Inflammatory macrophage (primary cell): ENCODE measurements at places on chromosomes 7 and 10.

GRCh38 chr7:75992083-75992755 is 2.2 kb downstream of the TMEM120A start:
- DNase-seq: no peak

DNA sequence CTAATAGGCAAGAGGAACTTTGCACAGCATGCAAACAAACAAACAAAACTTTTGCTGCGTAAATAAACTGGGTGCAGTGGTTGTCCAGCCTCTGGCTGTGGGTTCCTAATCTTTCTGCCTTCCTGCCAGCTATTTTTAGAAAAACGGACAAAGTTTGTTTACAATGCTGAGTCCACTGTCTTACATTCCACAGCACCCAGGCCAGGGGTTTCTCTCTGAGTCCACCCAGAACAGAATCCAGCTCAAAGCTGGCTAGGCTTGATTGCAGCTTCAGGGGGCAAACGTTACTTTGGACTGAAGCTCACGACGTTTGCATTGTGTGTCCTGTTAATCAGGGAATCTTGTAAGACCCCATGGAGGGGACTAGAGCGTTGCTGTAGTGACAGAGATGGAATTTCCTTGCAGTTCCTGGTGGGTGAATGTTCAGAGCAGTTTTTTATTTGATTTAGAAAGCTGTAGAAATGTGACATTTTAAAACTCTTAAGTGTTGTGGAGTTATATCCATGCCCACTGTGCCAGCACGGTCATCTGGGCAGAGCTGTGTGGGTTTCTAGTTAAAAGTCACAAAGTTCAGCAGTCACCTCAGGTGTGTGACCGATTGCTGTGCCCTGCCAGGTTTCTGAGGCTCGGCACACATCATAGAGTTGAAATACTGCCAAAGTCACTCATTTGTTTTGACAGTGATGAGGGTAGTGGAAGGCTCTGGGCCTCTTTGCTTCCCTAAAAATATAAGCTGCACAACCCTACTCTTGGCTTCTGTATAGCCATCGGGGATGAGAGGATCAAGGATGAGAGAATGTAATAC is 247.0 kb downstream of the STK31 start:
- DNase-seq: no peak

- no peak for DNase-seq
Observed at GRCh38 chr7:127997226-127997922, 33.9 kb downstream of the LRRC4 start.

- DNase-seq: no peak
Observed at GRCh38 chr10:3452173-3452626, 279.6 kb upstream of the PITRM1 start.

GRCh38 chr10:108443636-108444035 is 1279.1 kb upstream of the SORCS1 start:
- no peak for DNase-seq

- DNase-seq: no peak
Observed at GRCh38 chr10:18675086-18675801, 16.0 kb downstream of the ARL5B start.

GRCh38 chr10:4241724-4242345 is 456.8 kb upstream of the KLF6 start:
- no peak for DNase-seq

DNA sequence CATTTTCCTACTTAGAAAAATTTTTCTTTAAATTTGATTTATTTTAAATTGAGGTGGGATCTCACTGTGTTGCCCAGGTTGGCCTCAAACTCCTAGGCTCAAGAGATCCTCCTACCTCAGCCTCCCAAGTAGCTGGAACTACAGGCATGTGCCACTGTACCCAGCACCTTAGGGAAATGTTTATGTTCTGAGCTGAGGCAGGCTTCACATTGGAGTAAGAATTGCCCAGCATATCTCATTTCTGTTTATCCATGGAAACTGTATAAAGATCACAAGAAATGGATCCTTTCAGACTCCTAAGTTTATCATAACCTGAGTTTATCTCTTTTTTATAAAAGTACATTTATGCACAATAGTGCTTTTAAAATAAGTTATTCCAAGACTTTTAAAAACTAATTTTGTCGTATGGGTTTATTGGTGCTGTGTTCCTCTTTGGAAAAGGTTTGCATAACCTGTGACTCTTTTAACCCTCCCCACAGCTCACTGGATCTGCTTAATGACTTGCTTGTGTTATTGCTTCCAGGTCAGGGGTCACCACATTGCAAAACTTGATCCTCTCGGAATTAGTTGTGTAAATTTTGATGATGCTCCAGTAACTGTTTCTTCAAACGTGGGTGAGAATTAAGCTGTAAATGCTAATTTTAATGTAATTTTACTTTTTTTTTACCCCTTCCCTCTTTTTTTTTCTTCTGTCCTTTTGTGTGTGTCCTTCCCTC is 40.7 kb downstream of the OGDH start:
- DNase-seq: no peak

DNA sequence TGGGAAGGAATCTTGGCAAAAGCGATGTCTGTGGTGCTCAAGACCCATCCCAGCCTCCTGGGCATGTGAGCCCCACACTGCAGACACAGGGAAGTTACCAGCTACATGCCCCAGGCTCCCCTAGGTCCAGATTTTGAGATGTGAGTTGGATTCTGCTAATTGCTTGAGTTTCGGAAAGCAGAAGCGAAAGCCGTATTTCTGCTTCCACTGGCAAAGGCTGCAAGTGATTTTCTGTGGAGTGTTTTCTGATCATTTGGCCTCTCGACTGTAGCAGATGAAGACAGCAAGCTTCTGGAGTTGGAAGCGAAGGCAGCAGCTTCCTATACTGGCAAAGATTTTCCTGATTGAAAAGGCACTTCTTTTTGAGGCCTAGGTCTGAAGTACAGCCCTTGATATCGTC is 29.6 kb downstream of the ANKRD16 start:
- DNase-seq: peak; percentile 65

GRCh38 chr7:149887311-149887710 is 13.5 kb downstream of the ATP6V0E2 start:
- DNase-seq: no peak

DNA sequence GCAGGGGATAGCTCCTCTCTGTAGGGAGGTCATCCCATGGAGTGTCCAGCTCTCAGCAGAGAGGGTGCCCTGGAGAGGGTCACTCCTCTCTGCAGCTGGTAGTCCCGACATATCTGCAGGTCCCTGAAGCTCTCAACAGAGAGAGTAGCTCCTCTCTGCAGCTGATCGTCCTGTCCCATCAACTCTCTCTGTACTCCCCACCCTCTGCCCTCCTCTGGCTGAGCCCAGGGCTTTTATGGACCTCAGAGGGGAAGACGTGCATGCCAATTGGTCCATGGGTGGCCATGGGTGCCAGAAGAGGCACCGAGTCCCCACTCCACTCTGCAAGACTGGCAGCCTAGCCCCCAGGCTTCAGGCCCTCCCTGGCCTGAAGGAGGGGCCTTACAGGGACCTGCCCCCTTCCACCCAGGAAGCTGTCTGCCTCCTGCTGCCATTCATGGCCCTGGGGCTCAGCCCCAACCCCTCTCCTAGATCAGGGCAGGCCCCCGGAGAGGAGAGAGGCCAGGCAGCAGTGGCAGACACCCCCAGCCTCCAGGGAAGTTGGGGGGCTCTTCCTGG is 9.0 kb upstream of the BLVRA start:
- no peak for DNase-seq

DNA sequence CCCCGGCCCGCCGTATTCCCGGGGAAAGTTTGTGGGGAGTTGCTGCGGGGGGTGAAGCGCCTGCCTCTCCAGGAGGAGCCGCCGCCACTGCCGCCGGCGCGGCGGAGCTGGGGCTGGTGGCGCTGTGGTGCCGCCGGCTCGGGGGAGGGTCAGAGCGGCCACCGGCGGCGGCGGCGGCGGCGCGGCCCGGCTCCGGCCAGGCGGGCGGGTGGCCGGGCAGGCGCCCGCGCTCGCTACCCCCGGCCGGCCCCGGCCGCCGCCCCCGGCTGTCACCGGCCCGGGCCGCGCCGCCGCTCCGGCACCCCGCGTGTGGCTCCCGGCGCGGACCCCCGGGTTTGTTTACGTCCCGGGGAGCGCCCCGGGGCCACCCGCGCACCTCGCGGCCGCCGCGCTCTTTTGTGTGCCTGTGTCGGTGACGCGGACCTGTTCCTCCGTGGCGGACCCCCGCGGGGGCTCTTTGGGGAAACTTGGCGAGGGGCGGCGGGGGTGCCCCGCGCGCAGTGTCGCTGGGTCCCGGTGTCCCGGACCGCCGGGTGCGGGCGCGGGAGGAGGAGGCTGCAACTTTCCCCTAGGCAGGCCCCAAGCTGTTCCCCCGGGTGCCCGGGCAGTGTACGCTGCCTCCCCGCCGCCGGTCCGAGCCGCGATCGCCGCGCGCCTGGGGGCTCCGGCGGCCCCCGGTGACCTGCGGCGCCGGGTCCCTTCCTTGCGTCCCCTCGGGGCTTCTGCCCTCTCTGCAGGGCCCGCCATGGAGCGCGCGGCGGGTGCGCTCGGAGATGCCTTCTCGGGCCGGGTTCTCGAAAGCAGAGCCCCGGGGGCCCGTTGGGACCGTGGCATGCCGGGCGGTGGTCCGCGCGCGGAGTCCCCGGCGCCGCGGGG is 593 bp upstream of the CUX1 start:
- DNase-seq: peak; percentile 57

GRCh38 chr10:14378387-14378960 is 47.8 kb upstream of the FRMD4A start:
- DNase-seq: no peak

DNA sequence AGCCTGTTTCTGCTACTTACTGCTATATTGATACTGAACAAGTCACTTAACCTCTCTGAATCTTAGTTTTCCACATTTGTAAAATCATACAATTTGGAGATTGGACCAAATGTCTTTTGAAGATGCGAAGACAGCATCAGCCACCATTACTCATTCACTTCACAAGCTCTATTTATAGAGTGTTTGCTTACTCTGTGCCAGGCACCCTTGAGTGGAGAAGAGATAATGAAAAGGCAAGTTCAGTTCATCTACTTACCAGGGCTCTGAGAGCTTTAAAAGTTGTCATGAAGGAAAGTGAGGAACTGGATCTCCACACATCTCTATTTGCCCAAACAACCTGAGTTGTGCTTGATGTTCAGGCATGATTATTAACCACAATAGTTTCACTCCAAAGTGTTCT is 277.5 kb downstream of the CSTF2T start:
- DNase-seq: no peak

DNA sequence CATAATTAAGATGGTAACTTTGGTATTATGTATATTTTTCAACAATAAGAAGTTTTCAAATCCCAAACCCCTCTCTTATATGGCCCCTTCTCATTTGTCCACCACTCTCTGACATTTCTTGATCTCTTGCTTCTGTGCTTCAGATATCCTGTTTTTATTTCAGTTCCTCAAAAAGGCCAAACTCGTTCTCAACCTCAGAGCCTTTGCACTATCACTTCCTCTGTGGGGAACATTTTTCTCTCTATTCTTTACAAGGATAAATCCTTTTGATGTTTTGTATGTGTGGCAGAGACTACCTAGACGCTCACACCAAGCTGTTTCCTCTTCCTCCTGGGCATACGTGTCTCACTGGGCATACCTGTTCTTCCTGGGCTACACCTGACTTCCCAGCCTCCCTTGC is 54.2 kb upstream of the FRMD4A start:
- no peak for DNase-seq

DNA sequence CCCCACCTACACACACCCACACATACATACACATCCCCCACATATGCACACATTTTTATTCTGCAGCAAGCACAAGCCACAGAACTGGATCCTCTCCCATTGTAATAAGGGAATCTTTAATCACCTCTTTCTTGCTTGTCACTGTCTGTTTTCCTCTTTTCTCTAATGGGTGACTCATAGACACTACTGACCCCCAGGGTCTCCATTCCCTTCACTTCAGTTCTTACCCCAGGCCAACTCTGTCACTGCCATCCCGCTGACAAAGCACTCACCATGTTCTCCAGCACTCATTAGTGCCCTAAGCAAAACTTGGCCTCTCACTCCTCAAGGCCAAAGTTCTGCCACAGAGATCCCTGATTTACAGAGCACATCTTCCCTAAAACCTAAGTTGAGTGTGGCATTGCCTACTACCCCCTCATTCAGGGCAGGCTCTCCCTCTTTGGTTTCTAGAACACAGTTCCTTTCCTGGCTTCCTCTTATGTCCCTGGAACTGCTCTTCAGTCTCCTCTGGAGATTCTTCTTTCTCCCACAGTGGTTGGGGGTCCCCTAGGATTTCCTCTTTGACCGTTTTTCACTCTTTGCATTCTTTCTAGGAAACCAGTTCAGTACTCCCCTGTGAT is 39.6 kb upstream of the INHBA start:
- DNase-seq: peak; percentile 55

GRCh38 chr10:96460316-96460715 is 53.4 kb downstream of the TLL2 start:
- no peak for DNase-seq

GRCh38 chr10:78899098-78899754 is 169.5 kb upstream of the ZMIZ1 start:
- no peak for DNase-seq

DNA sequence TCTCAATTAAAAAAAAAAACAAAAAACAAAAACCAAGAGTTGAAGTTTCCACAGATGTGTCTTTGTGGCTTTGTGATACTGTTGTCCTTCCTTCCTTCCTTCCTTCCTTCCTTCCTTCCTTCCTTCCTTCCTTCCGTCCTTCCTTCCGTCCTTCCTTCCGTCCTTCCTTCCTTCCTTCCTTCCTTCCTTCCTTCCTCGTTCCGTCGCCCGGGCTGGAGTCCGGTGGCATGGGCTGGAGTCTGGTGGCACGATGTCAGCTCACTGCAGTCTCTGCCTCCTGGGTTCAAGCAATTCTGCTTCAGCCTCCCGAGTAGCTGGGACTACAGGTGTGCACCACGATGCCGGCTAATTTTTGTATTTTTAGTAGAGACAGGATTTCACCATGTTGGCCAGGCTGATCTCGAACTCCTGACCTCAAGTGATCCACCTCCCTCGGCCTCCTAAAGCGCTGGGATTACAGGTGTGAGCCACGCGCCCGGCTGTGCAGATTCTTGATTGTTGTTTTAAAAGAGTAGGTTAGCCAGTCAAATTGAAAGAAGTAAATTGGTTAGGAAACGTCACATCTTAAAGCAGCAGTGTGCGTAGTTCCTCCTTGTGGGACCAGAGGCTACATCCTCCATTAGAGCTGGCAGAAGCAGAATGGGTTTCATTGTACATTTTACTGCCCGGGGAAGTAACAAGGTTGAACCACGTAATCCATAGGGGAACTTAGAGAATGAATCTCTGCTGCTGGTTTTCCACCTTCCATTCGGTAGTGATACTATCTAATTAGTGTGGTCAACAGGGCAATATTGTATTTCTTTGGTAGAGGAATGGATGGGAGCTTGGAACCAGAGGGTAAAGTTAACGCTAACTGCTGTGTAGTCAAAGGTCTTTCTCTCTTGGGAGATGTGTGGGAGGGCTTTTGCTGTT is 20.6 kb downstream of the DNAJB6 start:
- peak; percentile 62 for DNase-seq
